Muscle of back (tissue), 13 donors: ENCODE measurements at places on chromosomes 4 and X. TPM values are rescaled to one million over a fixed set of nuclear protein-coding genes. Genes with fewer than 3 reads are reported as not detected.

Gene SERPINA7
- polyA plus RNA-seq = not detected

Gene SPIN2B
- 14.0 TPM for polyA plus RNA-seq

Gene AKAP4
- polyA plus RNA-seq = 1.3 TPM

Gene RASL11B
- 9.1 TPM for polyA plus RNA-seq

Gene CENPI
- 5.3 TPM for polyA plus RNA-seq
